Effector memory CD8-positive, alpha-beta T cell (primary cell): ENCODE measurements at places on chromosomes 7 and 10.

DNA sequence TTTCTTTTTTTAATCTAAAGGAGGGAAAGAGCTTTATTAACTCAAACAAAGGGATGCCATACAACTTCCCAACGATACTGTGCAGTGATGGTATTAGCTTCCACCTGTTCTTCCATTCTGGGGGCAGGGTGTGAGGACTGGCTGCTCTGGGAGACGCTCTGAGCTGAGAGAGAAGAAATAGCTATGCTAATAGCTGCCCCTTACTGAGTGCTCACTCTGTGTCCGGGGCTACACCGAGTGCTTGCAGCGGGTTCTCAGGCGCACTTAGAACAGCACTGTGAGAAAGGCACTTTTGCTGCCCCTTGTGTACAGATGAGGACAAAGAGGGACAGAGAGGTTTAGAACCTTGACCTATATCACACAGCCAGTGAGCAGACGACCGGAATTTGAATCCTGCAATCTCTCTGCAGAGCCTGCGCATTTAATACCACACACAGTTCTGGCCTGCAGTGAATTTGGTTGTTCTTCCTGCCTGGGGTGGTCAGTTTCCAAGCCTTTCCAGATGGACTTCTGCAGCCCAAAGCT, 142.2 kb downstream of the PLPP4 start:
- H3K27me3 ChIP-seq: no peaks in the 10 kb centered on the region
- DNase-seq: no peak
- no peaks in the 10 kb centered on the region for H3K4me1 ChIP-seq
- H3K27ac ChIP-seq: no peak overlapping the region
- no peak overlapping the region for H3K4me3 ChIP-seq

GRCh38 chr10:131617113-131617858, 283.5 kb upstream of the PPP2R2D start:
- H3K36me3 ChIP-seq: no peaks in the 10 kb centered on the region
- no peak overlapping the region for H3K27ac ChIP-seq
- no peaks in the 10 kb centered on the region for H3K4me1 ChIP-seq
- no peak for DNase-seq

DNA sequence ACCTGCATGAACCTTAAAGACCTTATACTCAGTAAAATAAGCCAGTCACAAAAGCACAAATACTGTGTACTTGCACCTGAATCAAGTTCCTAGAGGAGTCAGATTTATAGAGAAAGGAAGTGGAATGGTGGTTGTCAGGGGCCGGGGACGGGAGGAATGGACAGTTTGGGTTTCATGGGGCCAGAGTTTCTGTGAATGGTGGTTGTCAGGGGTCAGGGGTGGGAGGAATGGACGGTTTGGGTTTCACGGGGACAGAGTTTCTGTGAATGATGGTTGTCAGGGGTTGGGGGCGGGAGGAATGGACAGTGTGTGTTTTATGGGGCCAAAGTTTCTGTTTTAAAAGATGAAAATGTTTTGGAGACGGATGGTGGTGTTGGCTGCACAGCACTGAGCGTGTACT, 260.0 kb upstream of the MKI67 start:
- H3K27me3 ChIP-seq: peaks cover 16% of the 10 kb centered on the region
- no peak overlapping the region for H3K4me3 ChIP-seq
- no peak overlapping the region for H3K27ac ChIP-seq
- no peak for DNase-seq
- H3K4me1 ChIP-seq: no peaks in the 10 kb centered on the region
- H3K36me3 ChIP-seq: no peaks in the 10 kb centered on the region

GRCh38 chr7:81676105-81676811, 93.6 kb downstream of the HGF start:
- no peaks in the 10 kb centered on the region for H3K27me3 ChIP-seq
- H3K27ac ChIP-seq: no peak overlapping the region
- no peak for DNase-seq

- peaks cover 6% of the 10 kb centered on the region for H3K4me1 ChIP-seq
- DNase-seq: no peak
- H3K27me3 ChIP-seq: peaks cover 8% of the 10 kb centered on the region
Observed at GRCh38 chr7:45088821-45089340, at the start of gene NACAD. TSS of gene NACAD (minus strand) at chr7:45088969. CDS start at chr7:45088894, 75 bp downstream.

DNA sequence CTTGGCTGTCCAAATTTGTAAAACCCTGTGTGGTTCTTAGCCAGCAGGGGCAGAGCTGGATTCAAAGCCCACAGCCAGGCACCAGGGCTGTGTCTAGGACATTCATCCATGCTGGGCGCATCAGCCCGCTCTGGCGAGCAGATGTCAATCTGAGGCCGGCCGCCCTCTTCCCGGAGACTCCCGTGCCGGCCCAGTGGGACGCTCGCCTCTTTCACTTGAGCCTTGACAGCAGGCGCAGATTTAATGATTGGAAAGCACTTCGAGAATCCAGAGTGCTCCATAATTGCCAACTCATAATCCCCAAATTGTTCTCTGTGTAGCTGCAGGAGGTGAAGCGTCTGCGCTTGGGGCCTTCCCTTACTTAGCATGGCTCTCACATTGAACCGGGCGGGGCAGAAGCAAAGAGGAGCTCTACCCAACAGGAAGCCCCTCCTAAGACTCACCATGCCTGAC, 36.7 kb downstream of the SLIT1 start:
- DNase-seq: no peak
- H3K4me1 ChIP-seq: no peaks in the 10 kb centered on the region
- H3K27me3 ChIP-seq: no peaks in the 10 kb centered on the region
- H3K4me3 ChIP-seq: no peak overlapping the region

DNA sequence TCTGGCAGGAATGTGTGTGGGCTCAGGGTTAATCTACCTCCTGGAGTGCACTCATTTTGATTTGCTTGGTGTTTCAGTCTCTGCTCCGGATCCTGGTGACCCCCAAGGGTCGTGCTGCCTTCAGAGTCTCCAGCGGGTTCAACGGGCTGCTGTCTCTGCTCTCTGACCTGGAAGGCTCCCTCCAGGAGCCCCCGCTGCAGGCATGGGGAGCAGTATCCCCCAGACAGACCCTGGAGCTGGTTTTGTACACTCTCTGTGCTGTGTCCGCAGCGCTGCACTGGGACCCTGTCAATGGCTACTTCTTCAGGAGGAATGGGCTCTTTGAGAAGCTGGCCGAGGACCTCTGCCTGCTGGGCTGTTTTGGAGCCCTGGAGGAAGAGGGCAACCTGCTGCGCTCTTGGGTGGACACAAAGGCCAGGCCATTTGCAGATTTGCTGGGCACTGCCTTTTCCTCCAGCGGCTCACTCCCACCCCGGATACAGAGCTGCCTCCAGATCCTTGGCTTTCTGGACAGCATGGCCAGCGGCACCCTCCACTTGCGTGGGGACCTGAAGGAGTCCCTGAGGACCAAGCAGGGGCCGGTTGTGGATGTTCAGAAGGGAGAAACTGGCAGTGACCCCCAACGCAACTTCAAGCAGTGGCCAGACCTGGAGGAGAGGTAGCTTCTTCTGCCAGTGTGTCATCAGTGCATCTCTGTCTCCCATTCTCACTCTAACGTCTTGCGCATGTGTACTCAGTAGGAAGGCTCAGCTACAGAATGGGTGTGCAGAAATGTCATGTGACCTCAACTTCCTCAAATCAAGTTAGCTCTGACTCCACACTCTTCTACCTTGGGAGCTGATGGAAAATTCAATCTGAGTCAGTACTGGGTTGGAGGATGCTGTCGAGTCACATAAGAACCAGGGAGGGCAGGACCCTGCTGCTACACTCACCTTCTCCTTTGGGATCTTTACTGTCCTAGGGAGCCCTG, 58.5 kb downstream of the WDFY4 start:
- H3K27me3 ChIP-seq: peaks cover 5% of the 10 kb centered on the region
- no peak for DNase-seq
- no peak overlapping the region for H3K27ac ChIP-seq
- H3K36me3 ChIP-seq: no peaks in the 10 kb centered on the region

DNA sequence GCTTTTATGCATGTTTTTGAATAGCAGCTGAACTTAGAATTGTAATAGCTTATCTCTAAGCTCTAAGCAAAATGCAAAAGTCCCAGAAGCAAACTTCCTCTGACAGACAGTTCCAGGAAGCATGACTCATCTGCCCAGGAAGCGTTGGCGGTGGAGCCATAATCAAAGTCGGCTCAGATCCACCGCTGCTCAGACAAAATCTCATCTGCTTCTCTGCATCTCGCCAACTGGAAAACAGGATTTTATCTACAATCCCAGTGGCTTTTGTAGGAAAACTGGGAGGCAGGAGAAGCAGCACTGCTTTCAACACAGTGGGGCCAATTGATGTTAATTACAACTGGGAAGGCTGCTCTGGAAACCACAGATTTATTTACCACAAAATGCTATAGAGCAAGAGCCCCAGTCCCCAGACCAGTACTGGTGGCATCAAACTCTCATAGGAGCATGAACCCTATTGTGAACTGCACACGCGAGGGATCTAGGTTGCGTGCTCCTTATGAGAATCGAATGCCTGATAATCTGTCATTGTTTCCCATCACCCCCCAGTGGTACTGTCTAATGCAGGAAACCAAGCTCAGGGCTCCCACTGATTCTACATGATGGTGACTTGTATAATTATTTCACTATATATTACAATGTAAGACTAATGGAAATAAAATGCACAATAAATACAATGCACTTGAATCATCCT, 99.9 kb downstream of the CUBN start:
- H3K27me3 ChIP-seq: no peaks in the 10 kb centered on the region
- peaks cover 41% of the 10 kb centered on the region for H3K4me1 ChIP-seq
- peak overlapping the region; percentile 98 for H3K27ac ChIP-seq
- peak overlapping the region; percentile 62 for H3K4me3 ChIP-seq
- DNase-seq: peak; percentile 55

GRCh38 chr10:78337646-78338391, 304.2 kb downstream of the RPS24 start:
- no peaks in the 10 kb centered on the region for H3K4me1 ChIP-seq
- H3K27ac ChIP-seq: no peak overlapping the region
- no peak overlapping the region for H3K4me3 ChIP-seq
- no peaks in the 10 kb centered on the region for H3K36me3 ChIP-seq

- H3K27me3 ChIP-seq: peaks cover 23% of the 10 kb centered on the region
- H3K27ac ChIP-seq: no peak overlapping the region
- no peak overlapping the region for H3K4me3 ChIP-seq
- peaks cover 2% of the 10 kb centered on the region for H3K36me3 ChIP-seq
Observed at GRCh38 chr7:23443974-23444373, 26.3 kb downstream of the IGF2BP3 start.
